ENCODE measurements at places on chromosomes 1 and 21.

DNA sequence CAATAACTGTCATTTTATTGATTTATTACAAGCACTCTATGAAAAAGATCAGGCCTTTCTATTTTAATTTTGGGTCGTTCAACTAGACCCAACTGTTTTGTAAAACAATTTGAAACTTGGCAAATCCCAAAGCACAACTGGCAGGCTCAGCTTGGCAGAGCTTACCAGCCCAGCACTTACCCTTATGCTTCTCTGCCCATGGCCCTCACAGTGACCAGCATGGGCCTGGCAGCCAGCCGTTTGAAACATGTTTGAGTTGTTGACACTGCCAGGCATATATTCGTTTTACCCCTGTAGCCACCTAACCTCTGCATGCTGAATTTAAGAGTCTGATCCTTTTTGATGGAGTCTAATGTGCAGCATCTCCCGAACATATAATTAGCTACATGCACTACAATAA lies 796.7 kb upstream of the ADGRL2 start:
- peak; percentile 58 for DNase-seq

DNA sequence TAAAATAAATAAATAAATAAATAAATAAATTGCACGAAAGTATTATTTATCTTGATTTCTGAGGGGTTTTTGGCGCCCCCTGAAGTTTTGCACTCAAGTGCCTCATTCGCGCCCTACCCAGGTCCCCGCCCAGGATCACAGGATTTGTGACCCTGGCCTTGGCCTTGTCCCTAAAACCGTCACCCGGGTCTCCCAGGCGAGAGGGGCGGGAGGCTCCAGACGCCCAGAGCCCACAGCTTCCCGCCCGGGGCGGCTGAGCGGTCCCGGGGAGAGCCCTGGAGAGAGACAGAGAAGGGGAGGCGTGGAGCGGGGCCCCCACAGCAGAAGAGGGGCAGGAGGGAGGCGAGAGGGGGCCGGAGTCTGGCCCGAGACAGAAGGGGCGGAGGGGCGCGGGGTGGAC lies 91.8 kb upstream of the CASZ1 start:
- DNase-seq = no peak

DNA sequence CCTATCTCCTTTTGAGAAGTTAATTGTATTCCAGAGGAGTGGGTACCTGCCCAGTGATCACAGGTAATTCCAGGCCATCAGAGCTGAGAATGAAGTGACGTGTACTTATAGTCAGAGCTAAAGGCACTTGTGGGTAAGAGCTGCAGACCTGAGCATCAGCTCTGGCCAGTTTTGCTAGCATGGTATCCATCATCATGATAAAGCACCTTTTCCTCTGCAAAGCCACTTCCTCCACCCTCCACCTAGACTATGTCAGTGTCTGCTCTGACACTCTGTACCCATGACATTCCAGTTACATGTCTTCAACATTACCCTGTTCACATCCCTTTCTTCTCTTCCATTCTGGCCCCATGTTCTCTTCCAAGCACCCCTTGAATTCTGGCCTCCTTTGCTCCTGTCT lies 157.3 kb downstream of the GRIK3 start:
- DNase-seq = no peak

DNA sequence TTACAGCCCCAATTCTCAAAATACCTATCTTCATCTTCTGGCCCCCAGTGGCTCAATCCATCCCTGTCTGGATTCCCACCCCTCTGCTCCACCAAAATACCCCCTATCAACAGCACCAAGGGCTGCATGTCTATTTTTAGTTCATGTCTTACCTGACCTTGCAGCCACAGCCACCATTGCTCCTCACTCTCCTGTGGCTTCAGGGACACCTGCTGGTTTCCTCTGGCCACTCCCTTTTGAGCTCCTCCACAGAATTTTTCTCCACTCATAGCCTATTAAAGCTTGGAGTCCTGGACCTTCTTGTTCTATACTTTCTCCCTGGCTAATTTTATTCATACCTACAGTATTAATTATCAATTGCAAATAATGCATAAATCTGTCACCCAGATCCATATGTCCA lies 125.3 kb upstream of the NGF start:
- peak; percentile 60 for DNase-seq

DNA sequence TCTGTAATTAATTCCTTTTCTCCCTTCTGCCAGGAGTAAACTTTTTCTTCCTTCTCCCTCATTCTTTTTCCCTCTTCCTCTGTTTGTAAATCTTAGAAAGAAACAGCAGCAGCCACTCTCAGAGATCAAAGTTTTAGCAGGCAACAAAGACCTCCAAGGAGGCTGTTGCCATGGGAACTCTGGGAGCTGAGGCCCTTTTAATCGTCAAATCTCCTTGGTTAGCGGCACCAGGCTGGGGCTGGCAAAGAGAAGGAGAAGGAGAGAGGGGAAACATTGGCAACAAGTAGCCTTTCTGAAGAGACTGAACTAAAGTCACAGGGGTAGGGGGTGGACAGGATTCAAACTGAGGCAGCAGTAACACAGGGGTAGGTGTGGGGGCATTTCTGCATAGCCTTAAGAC lies 25.2 kb downstream of the ILDR2 start:
- DNase-seq = no peak

DNA sequence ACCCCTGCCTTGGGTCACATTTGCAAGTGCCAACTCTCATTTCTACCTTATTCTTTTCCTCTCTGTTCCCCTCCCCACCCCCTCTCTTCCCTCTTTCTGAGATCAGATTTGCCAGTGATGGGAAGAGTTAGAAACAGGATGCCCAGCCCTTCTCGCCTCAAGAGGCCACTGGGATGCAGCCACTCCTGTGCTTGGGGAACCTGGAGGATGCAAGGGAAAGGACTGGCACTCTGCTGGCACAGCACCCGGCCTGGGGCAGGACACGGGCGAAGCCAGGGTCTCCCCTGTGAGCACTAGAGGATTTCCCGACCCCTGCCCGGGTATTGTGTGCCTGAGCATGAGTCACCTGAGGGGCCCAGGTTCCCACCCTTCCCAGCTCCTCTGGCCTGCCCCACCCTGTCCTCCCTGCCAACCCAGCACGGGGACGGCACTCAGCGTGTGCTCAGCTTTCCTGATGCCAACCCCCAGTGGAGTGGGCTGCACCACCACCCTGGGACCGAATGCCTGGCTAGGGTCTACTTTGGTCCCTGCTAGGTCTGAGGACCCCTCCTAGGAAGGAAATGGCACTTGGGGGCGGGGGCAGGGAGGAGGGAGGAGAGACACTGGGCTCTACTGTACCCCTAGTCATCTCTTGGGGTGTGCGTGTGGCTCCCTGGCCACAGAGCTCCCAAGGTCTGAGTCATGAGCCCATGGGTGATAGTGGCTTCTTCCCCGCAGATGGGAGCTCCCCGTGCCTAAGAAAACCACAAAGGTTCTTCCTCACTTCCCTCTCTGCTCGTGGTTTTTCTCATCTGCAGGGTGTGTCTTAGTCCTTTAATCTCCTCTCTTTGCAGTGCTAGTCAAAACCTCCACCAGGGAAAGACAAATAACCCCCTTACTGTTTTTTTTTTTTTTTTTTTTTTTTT lies 12.4 kb downstream of the LMNA start:
- peak; percentile 59 for DNase-seq
